ENCODE measurements at places on chromosomes 2 and 18. TPM values are rescaled to one million over a fixed set of nuclear protein-coding genes. Genes with fewer than 3 reads are reported as not detected.
A peak's percentile ranks its signal among the peaks of the same experiment; 100 is the strongest.

DNA sequence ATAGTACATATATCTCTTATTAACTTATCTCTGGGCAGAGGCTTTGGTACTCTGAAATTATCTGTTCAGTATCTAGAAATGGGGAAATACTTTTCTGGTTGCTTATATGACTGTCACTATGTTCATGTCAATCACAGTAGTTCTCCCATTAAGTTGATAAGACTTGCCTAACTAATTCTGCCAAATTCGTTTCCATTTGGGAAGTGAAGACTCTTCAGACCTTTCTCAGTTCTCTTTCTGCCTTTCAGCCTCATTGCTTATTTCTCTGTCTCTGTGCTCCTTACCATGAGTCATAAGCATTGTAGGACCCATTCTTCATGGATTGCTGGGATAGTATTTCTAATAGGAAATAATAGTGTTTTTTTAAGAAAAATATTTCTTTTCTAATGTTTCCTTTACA, 113.5 kb downstream of the PHLPP1 start:
- no peaks in the 10 kb centered on the region for H3K27me3 ChIP-seq
- H3K27ac ChIP-seq, result no peak overlapping the region
- H3K4me3 ChIP-seq, result no peak overlapping the region
- no peaks in the 10 kb centered on the region for H3K36me3 ChIP-seq

- H3K4me3 ChIP-seq, result no peak overlapping the region
- H3K27me3 ChIP-seq, result no peaks in the 10 kb centered on the region
- DNase-seq, result no peak
- no peaks in the 10 kb centered on the region for H3K4me1 ChIP-seq
- H3K27ac ChIP-seq, result no peak overlapping the region
Measured at GRCh38 chr2:241202681-241203080, 14.2 kb downstream of the ANO7 start.

GRCh38 chr2:130186391-130186790, 4.3 kb downstream of the MZT2B start:
- H3K4me1 ChIP-seq, result peaks cover 17% of the 10 kb centered on the region
- H3K4me3 ChIP-seq, result no peak overlapping the region
- DNase-seq, result no peak
- no peaks in the 10 kb centered on the region for H3K27me3 ChIP-seq

CD302 gene
- 0.42 TPM for total RNA-seq

GRCh38 chr2:137776697-137777096, 187.6 kb upstream of the HNMT start:
- DNase-seq, result no peak
- no peaks in the 10 kb centered on the region for H3K36me3 ChIP-seq
- H3K4me3 ChIP-seq, result no peak overlapping the region
- no peak overlapping the region for H3K27ac ChIP-seq

GRCh38 chr2:151657667-151658076, 76.6 kb downstream of the NEB start:
- no peak overlapping the region for H3K4me3 ChIP-seq
- no peak for DNase-seq
- H3K4me1 ChIP-seq, result no peaks in the 10 kb centered on the region
- H3K27me3 ChIP-seq, result peaks cover 5% of the 10 kb centered on the region
- no peaks in the 10 kb centered on the region for H3K36me3 ChIP-seq
- no peak overlapping the region for H3K27ac ChIP-seq

GRCh38 chr2:238551091-238551490, 124.4 kb downstream of the ASB1 start:
- DNase-seq, result no peak
- H3K27ac ChIP-seq, result no peak overlapping the region
- H3K36me3 ChIP-seq, result no peaks in the 10 kb centered on the region
- H3K4me1 ChIP-seq, result no peaks in the 10 kb centered on the region

DNA sequence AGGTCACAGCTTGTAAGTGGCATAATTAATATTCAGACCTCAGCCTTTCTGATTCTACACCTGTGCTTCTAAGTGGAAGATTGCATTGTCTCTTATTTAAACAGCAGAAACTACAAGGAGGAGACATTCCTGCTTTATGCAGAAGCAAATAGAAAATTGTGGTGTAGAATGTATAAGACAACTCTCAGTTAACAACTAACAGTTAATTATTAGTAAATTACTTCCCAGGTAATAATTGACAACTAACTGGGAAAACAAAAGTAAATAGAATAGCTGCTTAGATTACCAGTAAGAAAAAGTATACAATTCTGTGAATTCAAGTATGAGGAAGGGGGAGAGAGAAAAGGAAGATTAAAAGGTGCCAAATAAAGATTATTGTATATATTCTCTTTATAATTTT, 1210.5 kb upstream of the GYPC start:
- H3K4me3 ChIP-seq, result no peak overlapping the region
- no peak overlapping the region for H3K27ac ChIP-seq
- no peaks in the 10 kb centered on the region for H3K4me1 ChIP-seq
- H3K36me3 ChIP-seq, result no peaks in the 10 kb centered on the region

- DNase-seq, result no peak
- H3K27me3 ChIP-seq, result no peaks in the 10 kb centered on the region
- no peak overlapping the region for H3K4me3 ChIP-seq
- no peak overlapping the region for H3K27ac ChIP-seq
- H3K4me1 ChIP-seq, result peaks cover 47% of the 10 kb centered on the region
Measured at GRCh38 chr2:159898441-159898840, 100.4 kb upstream of the CD302 start.

DNA sequence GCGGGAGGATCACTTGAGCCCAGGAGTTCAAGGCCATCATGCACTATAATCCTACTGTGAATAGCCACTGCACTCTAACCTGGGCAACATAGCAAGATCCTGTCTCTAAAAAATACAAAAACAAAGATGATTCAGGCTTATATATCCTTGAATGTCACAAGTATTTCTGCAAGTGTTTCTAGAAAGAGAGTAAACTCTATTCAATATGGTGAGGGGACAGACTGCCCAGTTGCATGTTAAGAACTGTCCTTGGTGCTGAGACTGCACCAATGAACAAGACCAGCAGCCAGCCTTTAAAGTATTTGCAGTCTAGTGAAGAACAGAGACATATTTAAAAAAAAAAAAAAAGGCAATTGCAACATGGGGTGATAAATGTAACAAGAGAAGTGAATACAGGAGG, 16.4 kb downstream of the MAP3K19 start:
- no peaks in the 10 kb centered on the region for H3K36me3 ChIP-seq
- H3K4me1 ChIP-seq, result no peaks in the 10 kb centered on the region
- H3K27me3 ChIP-seq, result peaks cover 2% of the 10 kb centered on the region
- peak; percentile 9 for DNase-seq

- H3K27ac ChIP-seq, result no peak overlapping the region
- H3K4me1 ChIP-seq, result peaks cover 63% of the 10 kb centered on the region
- H3K36me3 ChIP-seq, result peaks cover 68% of the 10 kb centered on the region
- DNase-seq, result no peak
- no peak overlapping the region for H3K4me3 ChIP-seq
Measured at GRCh38 chr2:38742797-38743559, 8.2 kb downstream of the SRSF7 start.

SERPINB11 gene
- total RNA-seq, result not detected

GRCh38 chr2:173357346-173357745, 2.7 kb downstream of the CDCA7 start:
- DNase-seq, result no peak
- peaks cover 44% of the 10 kb centered on the region for H3K36me3 ChIP-seq
- no peak overlapping the region for H3K27ac ChIP-seq
- H3K27me3 ChIP-seq, result no peaks in the 10 kb centered on the region
- H3K4me3 ChIP-seq, result peak overlapping the region; percentile 20

CAPN10 gene
- total RNA-seq, result 40.5 TPM

CPLX4 gene
- total RNA-seq, result not detected

DNA sequence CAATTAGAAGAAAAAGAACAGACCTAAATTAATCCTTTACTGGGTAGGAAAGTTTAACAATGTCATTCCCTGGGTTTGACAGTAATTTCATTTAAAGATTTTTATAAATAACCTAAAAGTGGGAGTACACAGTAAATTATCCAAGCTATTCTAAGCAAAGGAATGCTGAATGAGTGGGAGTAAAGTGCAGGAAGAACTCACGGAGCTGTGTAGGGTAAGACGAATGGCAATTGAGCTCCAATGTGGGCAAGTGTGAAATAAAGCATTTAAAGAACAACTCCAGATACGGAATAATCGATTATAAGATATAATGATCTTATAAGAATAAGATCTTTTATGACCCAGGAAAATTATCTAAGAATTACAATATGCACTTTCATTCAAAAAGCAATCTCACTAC, 93.2 kb downstream of the LRRTM4 start:
- H3K36me3 ChIP-seq, result no peaks in the 10 kb centered on the region
- H3K27me3 ChIP-seq, result no peaks in the 10 kb centered on the region
- DNase-seq, result no peak
- H3K4me1 ChIP-seq, result no peaks in the 10 kb centered on the region
- no peak overlapping the region for H3K27ac ChIP-seq

SERPINB10 gene
- not detected for total RNA-seq

GRCh38 chr2:45013229-45014015, 4.2 kb upstream of the SIX2 start:
- DNase-seq, result no peak
- no peak overlapping the region for H3K27ac ChIP-seq
- H3K4me3 ChIP-seq, result no peak overlapping the region
- H3K36me3 ChIP-seq, result no peaks in the 10 kb centered on the region
- peaks cover 77% of the 10 kb centered on the region for H3K27me3 ChIP-seq

DNA sequence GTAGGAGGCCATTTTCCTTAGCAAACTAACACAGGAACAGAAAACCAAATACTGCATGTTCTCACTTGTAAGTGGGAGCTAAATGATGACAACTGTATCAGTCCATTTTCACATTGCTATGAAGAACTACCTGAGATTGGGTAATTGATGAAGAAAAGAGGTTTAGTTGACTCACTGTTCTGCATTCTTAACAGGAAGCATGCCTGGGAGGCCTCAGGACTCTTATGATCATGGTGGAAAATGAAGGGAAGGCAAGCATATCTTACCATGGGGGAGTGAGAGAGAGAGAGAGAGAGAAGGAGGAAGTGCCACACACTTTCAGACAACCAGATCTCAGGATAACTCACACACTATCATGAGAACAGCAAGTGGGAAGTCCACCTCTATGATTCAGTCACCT, 105.3 kb downstream of the PARD3B start:
- no peaks in the 10 kb centered on the region for H3K4me1 ChIP-seq
- H3K4me3 ChIP-seq, result no peak overlapping the region
- H3K27me3 ChIP-seq, result peaks cover 2% of the 10 kb centered on the region
- no peak overlapping the region for H3K27ac ChIP-seq
- no peak for DNase-seq
- H3K36me3 ChIP-seq, result no peaks in the 10 kb centered on the region

IL37 gene
- not detected for total RNA-seq

NOL4 gene
- total RNA-seq, result not detected

TRIM43 gene
- total RNA-seq, result not detected

DNA sequence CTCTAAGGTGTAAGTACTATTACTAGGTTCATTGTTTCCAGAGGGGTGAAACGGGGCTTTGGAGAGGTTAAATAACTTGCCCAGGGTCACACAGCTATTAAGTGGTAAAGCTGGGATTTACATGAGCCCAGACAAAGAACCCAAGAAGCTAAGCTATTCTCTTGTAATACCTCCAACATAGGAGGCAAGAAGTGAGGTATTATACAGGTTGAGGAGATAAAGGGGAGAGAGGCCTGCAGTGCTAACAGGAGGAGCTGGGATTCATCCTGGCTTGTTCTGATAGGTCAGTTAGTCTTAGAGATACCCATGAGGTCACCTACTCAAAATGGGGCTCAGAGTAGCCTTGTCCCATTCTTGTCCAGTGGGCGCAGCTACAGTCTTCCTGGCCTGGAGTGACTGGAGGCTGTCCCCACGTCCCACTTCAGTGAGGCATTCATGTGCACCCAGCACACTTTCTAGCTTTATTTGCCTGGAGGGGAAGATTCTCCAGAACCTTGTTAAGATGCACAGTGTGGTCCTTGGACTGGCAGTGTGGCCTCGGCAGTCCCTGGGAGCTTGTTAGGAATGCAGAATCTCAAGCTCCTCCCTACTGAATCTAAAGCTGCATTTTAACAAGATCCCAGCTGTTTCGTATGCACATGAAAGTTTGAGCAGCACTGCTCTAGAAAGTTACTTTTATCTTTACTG, 63.5 kb downstream of the MEIS1 start:
- no peaks in the 10 kb centered on the region for H3K27me3 ChIP-seq
- no peak overlapping the region for H3K4me3 ChIP-seq
- no peaks in the 10 kb centered on the region for H3K36me3 ChIP-seq
- DNase-seq, result no peak
- H3K4me1 ChIP-seq, result no peaks in the 10 kb centered on the region
- no peak overlapping the region for H3K27ac ChIP-seq

DNA sequence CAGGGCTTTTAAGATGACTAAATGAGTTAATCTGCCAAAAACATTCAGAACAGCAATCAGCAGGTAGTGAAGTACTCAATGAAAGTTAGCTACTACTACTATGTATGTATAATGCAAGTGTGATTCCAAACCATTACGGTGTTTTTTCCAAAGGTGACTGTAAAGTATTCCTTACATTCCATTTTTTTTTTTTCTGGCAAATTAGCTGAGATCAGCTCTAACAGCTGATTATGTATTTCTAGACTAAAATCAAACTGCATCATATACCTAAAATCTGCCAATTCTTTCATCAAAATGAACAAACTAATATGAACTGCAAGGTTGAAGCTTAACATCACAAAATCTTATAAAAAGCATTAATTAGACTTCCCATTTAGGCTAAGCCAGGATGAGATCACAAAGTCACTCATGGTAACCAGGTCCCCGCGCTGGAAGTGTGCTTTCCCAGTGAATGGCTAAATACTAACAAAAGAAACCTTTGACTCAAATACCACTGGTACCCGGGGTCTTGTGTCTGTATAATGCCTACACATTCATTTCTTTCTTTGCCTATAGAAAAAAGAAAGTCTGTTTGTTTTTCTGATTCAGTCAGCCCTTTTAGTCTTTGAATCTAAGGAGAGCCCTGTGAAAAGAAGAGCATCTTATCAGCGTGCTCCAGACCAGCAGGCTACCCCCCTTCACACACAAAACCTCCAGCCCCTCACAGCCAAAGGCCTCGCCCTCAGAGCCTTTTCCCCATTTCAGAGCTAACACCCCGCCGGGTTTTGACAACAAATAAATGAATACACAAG, 88.3 kb downstream of the RBMS1 start:
- H3K27ac ChIP-seq, result peak overlapping the region; percentile 87
- DNase-seq, result no peak
- H3K4me3 ChIP-seq, result peak overlapping the region; percentile 95
- peaks cover 74% of the 10 kb centered on the region for H3K4me1 ChIP-seq

DNA sequence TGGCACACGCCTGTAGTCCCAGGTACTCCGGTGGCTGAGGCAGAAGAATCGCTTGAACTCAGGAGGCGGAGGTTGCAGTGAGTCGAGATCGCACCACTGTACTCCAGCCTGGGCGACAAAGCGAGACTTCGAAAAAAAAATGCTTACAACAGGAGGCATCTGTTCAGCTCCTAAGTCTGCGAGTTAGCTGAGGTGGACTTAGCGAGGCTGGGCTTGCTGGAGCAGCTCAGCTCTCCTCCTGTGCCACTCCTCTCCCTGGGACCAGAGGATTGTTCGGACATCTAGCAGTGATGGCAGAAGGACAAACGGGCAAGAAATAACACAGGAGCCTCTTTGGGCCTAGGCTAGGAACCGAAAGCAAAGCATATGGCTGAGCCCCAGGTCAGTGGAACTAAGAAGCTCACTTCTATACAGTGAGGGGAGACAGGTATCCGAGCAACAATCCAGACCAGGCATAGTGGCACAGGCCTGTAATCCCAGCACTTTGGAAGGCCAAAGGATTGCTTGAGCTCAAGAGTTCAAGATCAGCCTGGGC, 260.1 kb downstream of the GLI2 start:
- peaks cover 4% of the 10 kb centered on the region for H3K27me3 ChIP-seq
- no peaks in the 10 kb centered on the region for H3K4me1 ChIP-seq
- H3K27ac ChIP-seq, result no peak overlapping the region
- no peaks in the 10 kb centered on the region for H3K36me3 ChIP-seq
- DNase-seq, result no peak
- H3K4me3 ChIP-seq, result no peak overlapping the region

IL1RL1 gene
- not detected for total RNA-seq

Measured in activated CD4-positive, alpha-beta T cell treated with anti-CD3 and anti-CD28 coated beads, Interleukin-2, amount 10 ng/mL, durations not matched to agents 7 days and 5 days (primary cell).